EH (cell line): ENCODE measurements at places on chromosomes 5 and 9.

- DNase-seq = peak; percentile 83
Observed at GRCh38 chr5:39178171-39178570, 41.2 kb downstream of the FYB1 start.

GRCh38 chr9:81649475-81650240 is 39.7 kb downstream of the TLE1 start:
- DNase-seq = no peak

- peak; percentile 65 for DNase-seq
Observed at GRCh38 chr5:38650946-38651345, 94.5 kb upstream of the LIFR start.

- no peak for DNase-seq
Observed at GRCh38 chr9:109002141-109002540, 11.2 kb downstream of the CTNNAL1 start.

GRCh38 chr5:127415034-127415433 is 102.4 kb upstream of the PRRC1 start:
- DNase-seq = no peak

- no peak for DNase-seq
Observed at GRCh38 chr5:131541762-131542161, 93.3 kb downstream of the RAPGEF6 start.
